ENCODE measurements at places on chromosomes 2 and 18.

- H3K36me3 ChIP-seq = no peaks in the 10 kb centered on the region
- no peaks in the 10 kb centered on the region for H3K4me1 ChIP-seq
- no peak for DNase-seq
- H3K27me3 ChIP-seq = no peaks in the 10 kb centered on the region
- H3K27ac ChIP-seq = no peak overlapping the region
- no peak overlapping the region for H3K4me3 ChIP-seq
Observed at GRCh38 chr2:139925903-139926302, 1145.7 kb upstream of the NXPH2 start.

- H3K36me3 ChIP-seq = no peaks in the 10 kb centered on the region
- no peak overlapping the region for H3K27ac ChIP-seq
- no peak overlapping the region for H3K4me3 ChIP-seq
- DNase-seq = no peak
- H3K27me3 ChIP-seq = no peaks in the 10 kb centered on the region
- H3K4me1 ChIP-seq = peaks cover 3% of the 10 kb centered on the region
Observed at GRCh38 chr2:158507141-158507540, 50.4 kb downstream of the PKP4 start.

DNA sequence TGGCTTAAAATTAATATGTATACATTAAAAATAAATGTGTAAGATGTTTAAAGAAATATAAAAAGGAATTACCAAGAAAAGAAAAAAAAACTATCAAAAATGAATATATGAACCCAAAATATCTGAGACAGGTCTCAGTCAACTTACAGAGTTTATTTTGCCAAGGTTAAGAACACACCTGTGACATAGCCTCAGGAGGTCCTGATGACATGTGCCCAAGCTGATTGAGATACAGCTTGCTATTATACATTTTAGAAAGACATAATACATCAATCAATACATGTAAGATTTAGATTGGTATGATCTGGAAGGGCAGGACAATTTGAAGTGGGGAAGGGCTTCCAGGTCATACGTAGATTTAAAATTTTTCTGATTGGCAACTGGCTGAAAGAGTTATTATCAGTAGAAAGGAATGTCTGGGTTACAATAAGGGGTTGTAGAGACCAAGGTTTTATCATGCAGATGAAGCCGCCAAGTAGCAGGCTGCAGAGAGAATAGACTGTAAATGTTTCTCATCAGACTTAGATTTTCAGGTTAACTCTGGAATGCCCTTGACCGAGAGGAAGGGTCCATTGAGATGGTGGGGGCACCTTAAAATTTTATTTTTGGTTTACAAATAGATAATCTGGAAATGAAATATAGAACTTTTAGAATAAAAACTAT is 74.7 kb downstream of the EXOC6B start:
- no peaks in the 10 kb centered on the region for H3K36me3 ChIP-seq
- no peak overlapping the region for H3K4me3 ChIP-seq
- H3K27ac ChIP-seq = no peak overlapping the region

GRCh38 chr2:10238991-10239485 is 63.7 kb upstream of the HPCAL1 start:
- H3K4me1 ChIP-seq = no peaks in the 10 kb centered on the region
- no peaks in the 10 kb centered on the region for H3K36me3 ChIP-seq
- no peak overlapping the region for H3K4me3 ChIP-seq
- H3K27ac ChIP-seq = no peak overlapping the region

DNA sequence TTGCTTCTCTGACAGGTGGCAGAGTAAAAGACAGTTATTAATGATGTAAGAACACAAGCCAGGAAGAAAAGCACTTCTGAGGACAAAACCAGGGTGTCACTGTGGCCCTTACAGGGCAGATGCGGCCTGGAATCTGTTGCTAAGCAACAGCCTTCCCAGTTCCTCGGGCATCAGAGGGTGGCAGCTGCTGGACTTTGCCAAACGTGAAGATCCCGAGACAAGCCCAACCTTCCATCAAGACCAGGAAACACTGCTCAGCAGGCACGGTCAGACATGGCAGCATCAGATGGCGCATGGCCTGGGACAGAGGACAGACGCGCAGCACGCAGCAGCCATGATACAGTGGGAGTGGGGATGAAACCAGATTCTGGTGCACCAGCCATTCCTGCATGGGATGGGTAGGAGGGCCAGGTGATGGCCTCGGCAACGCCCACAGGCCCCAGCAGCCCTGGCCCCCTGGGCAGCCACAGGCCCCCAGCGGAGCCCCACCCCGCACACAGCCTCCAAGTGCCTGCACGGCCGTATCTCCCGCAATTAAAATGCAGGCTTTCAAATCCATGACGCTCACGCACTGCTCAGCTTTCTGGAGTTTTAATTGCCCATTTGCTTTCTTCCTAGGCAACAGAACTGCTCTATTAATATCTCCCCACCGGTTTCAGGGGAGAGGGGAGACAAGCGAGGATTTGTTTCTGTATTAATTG is 89.0 kb downstream of the EIPR1 start:
- H3K4me3 ChIP-seq = no peak overlapping the region
- no peaks in the 10 kb centered on the region for H3K4me1 ChIP-seq
- H3K36me3 ChIP-seq = no peaks in the 10 kb centered on the region
- no peaks in the 10 kb centered on the region for H3K27me3 ChIP-seq
- no peak overlapping the region for H3K27ac ChIP-seq

DNA sequence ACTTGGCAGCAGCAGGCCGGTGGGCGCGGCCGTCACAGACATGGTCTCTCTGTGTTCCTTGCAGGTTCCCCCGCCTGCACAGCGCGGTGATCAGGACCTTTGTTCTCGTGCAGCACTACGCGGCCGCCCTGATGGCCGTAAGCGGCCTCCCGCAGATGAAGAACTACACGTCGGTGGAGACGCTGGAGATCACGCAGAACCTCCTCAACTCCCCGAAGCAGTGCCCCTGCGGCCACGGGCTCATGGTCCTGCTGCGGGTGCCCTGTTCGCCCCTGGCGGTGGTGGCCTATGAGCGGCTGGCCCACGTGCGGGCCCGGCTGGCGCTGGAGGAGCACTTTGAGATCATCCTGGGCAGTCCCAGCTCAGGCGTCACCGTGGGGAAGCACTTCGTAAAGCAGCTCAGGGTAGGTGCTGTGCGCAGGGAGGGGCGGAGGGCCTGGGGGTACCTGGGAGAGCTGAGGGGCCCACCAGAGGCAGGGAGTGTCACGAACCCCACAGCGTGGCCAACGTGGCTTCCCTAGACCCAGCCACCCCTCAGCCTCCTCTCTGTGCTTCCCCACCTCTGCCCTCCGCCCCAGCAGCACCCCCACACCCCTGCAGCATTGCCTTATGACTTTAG is 59.3 kb downstream of the NTSR2 start:
- no peak overlapping the region for H3K4me3 ChIP-seq
- H3K27me3 ChIP-seq = no peaks in the 10 kb centered on the region
- H3K27ac ChIP-seq = no peak overlapping the region

GRCh38 chr2:200624658-200625057 is 38.8 kb downstream of the AOX1 start:
- H3K4me3 ChIP-seq = no peak overlapping the region
- H3K4me1 ChIP-seq = no peaks in the 10 kb centered on the region
- DNase-seq = no peak
- H3K27ac ChIP-seq = no peak overlapping the region

DNA sequence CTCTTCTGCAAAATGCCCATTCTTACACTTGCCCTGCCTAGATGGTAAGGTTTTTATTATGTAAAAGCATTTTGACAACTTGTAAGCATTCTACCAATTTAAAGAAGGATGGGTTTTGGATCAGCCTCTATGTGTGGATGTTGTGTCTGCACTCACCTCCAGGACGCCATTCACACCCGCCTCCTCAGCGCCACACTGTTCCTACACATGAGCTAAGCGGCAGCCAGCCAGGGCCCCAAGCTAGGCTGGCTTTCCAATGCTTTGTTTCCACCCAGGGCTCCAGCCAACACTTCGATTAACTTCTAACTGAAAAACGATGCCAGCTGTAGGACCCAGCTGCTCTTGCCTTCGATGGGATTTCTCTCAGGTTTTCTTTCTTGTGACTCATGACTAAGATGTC is 73.3 kb upstream of the FZD7 start:
- no peaks in the 10 kb centered on the region for H3K4me1 ChIP-seq
- no peak for DNase-seq
- no peaks in the 10 kb centered on the region for H3K36me3 ChIP-seq
- no peaks in the 10 kb centered on the region for H3K27me3 ChIP-seq

- no peaks in the 10 kb centered on the region for H3K27me3 ChIP-seq
- no peak for DNase-seq
- no peak overlapping the region for H3K27ac ChIP-seq
- no peaks in the 10 kb centered on the region for H3K36me3 ChIP-seq
- H3K4me3 ChIP-seq = no peak overlapping the region
Observed at GRCh38 chr18:45976566-45976965, 9.4 kb upstream of the EPG5 start.

DNA sequence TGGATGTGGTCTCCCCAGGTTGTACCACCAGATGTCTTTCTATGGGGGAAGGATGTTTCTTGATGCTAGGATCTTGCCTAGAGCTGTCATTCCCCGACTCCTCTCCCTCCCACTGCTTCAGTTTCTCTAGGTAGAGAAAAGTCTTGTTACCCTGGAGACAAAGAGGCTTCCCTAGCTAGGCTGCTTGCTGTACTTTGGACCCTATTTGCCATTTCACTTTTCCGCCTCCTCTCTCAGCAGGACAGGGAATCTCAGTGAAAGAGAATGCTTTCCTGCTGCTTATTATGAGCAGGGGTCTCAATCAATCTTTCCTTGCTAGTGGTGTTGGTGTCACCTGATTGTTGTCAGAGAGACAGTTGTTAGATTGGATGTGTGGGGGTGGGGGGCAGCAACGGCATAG is 818.8 kb upstream of the GYPC start:
- H3K4me3 ChIP-seq = no peak overlapping the region
- no peaks in the 10 kb centered on the region for H3K36me3 ChIP-seq
- no peak overlapping the region for H3K27ac ChIP-seq
- H3K27me3 ChIP-seq = no peaks in the 10 kb centered on the region

GRCh38 chr2:227117852-227118251 is 46.2 kb downstream of the COL4A4 start:
- no peak overlapping the region for H3K4me3 ChIP-seq
- no peaks in the 10 kb centered on the region for H3K4me1 ChIP-seq
- H3K36me3 ChIP-seq = no peaks in the 10 kb centered on the region
- no peak overlapping the region for H3K27ac ChIP-seq
- DNase-seq = no peak

DNA sequence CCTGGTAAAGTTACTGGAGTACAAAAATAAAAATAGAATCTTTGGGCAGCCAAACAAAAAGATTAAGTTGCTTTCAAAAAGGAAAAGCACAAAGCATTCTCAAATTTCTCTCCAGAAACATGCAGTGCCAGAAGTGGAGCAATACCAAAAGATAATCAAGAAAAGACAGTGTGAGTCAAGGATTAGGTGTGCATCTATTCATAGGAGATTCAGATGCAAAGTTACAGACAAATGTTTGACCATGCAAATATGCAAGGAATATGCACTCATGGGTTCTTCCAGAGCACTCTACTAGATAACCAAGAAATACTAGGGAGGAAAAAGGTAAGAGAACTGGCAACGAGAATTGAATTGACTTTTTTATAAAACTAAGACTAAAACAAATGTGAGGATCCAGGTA is 51.8 kb upstream of the CDH20 start:
- no peak overlapping the region for H3K27ac ChIP-seq
- H3K4me3 ChIP-seq = no peak overlapping the region
- no peaks in the 10 kb centered on the region for H3K36me3 ChIP-seq
- no peaks in the 10 kb centered on the region for H3K27me3 ChIP-seq
- no peaks in the 10 kb centered on the region for H3K4me1 ChIP-seq
- no peak for DNase-seq

- no peaks in the 10 kb centered on the region for H3K4me1 ChIP-seq
- no peaks in the 10 kb centered on the region for H3K27me3 ChIP-seq
- no peak overlapping the region for H3K4me3 ChIP-seq
- no peak for DNase-seq
Observed at GRCh38 chr2:155377266-155377680, 678.8 kb downstream of the KCNJ3 start.

Measured in upper lobe of left lung (tissue), 6 donors.